Natural killer cell (primary cell): ENCODE measurements at places on chromosomes 12 and 14. TPM values are rescaled to one million over a fixed set of nuclear protein-coding genes. Genes with fewer than 3 reads are reported as not detected.

The VAMP1 gene
- 84.3 TPM for total RNA-seq

The DIO3 gene
- not detected for total RNA-seq

The SYNDIG1L gene
- total RNA-seq = not detected

The ABCC9 gene
- total RNA-seq = 0.05 TPM

The BATF gene
- 12.6 TPM for total RNA-seq

The NYNRIN gene
- total RNA-seq = 0.23 TPM

The USP44 gene
- total RNA-seq = 1.8 TPM

DNA sequence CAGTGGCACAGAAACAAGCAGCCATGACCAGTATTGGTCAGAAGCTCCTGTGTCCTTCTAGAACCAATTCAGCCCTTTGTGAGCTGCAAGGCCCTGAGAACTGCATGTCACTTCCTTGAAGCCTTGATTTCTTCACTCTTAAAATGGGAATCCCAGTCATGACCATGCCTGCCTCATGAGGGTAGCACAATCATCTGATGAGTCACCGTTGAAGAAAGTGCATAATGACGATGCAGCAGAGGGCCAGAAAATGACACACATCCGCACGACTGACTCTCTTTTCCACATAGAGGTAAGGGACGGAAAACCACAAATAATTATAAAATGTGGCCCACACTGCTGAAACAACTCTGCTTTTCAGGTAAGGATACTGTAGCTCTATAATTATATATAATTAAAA is 777.4 kb downstream of the BCL11B start:
- no peak for DNase-seq

DNA sequence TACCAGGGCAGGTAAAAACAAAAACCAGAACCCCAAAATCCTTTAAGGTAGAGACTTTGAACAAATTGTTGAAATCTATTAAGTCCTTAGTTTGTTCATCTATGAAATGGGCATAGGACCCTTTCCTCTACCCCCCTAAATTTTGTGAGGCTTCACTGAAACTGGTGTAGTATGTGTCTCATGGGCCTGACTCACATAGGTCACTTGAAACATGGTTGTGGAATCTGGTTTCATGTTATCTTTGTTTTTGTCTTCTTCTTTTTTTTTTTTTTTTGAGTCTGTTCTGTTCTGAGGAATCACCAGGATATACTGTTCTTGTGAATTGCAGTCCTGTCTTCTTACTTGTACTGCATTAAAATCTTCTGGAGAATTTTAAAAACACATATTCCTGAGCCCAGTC is 202.2 kb downstream of the KTN1 start:
- DNase-seq = no peak

- DNase-seq = no peak
These were observed 12.7 kb downstream of the SPTLC2 start for GRCh38 chr14:77603654-77604255.

DNA sequence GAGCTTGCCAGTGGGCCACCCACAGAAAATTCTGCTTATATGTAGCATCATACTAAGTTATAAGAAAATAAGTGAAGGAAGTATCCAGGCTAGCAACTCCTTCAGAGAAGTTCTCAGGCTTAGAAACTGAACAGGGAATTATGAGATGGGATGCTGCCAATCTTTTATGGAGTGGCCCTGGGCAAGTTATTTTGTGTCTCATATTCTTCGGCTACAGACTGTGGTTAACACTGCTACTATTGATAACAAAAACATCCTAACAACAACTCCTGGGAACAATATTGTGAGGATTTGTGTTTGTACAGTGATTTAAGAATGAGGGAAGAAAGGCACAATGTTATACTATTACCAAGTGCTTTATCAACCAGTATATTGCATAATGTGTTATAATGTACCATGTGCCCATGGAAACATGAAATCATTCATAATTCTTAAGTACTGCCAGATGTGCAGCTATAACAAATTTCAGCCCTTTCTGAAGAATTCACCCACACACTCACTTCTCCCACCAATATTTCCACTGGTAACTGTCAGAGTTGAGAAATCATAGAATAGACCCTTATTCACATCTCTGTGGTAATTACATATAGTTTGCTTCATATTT is 113.3 kb upstream of the SOX5 start:
- no peak for DNase-seq

DNA sequence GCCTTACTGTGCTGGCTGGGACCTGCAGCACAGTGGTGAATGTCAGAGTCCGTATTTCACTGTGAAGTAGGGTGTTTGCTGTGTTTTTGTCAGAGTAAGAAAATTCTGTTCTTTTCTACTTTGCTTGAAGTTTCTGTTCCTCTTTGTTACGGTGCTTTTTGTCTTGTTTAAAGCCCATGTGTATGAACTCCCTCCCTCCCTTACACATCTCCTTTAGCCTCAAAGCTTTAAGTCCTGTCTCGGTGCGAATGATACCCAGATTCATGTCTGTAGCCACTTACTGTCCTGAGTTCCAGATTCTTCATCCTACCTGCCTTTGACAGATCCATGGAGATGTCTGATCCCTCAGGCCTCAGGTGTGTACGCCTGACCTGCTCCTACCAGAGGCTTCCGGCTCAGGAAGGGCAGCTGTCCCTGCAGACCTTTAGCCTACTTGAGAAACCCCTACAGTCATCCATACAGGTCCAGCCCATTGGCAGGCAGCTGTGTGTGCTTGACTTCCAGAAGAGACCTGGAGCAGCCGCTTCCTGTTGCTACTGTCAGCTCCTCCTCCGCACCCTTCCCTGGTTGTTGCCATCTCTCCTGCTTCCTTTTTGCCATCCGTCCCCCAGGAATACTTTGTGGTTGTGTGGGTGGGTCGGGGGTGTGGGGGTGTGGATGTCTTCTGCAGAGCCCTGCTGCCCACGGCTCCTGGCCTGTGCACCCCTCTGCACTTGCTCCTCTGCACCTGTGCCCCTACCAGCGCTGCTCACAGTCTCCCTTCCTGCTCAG is 72.9 kb downstream of the DDX51 start:
- no peak for DNase-seq

DNA sequence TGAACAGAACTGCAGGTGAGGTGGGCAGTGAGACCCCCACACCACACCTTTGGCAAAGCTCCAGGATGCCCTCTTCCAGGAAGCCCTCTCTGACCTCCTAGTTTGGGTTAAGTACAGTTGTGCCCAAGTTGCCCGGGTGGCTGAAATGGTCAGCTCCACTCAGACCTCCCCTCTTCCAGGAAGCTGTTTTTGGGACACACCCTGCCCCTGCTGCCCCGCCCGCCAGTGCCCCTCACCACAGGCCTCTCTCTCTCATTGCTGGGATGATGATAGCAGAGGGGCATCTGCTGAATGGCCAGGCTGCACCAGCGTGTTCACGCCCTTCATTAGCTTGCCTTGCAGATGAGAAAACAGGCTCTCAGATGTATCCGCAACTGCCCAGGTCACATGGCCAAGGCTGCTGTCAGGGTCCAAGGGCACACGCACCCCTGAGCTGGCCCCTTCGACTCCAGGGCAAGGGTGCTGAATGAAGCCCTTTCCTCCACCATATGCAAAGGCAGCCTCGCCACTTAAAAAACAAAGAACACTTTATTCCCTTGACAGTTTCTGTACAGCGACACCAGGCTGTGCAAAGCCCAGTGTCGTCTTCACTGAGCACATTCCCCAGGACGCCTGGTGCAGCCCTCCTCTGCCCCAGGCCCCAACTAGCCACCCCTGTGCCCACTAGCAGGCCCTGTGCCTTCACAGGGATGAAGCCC is 15.5 kb downstream of the SLC25A29 start:
- no peak for DNase-seq

DNA sequence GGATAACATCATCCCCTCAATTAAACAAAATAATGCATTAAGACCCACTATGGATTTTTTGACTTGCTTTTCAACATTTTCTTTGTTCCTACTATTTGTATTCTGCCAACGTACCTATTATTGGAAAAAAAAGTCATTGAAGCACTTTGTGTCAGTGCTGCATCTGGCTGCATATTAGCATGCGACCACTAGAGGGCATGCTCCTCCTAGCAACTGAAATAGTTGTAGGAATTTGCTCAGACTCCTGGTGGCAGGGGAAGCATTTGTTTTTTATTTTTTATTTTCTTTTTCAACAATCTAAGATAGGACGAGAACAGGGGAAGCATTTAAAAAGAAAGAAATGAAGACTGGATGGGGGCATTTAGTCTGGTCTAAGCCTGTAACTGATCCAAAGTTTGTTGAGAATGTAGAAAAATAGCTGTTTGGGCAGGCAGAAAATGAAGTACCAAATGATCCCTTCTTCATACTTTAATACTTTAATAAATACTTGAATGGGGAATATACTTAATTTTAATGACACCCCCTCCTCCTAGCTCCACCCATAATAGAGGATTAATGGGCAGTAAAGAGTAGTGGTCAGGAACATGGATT is 14.5 kb upstream of the CLEC4A start:
- DNase-seq = peak; percentile 88

DNA sequence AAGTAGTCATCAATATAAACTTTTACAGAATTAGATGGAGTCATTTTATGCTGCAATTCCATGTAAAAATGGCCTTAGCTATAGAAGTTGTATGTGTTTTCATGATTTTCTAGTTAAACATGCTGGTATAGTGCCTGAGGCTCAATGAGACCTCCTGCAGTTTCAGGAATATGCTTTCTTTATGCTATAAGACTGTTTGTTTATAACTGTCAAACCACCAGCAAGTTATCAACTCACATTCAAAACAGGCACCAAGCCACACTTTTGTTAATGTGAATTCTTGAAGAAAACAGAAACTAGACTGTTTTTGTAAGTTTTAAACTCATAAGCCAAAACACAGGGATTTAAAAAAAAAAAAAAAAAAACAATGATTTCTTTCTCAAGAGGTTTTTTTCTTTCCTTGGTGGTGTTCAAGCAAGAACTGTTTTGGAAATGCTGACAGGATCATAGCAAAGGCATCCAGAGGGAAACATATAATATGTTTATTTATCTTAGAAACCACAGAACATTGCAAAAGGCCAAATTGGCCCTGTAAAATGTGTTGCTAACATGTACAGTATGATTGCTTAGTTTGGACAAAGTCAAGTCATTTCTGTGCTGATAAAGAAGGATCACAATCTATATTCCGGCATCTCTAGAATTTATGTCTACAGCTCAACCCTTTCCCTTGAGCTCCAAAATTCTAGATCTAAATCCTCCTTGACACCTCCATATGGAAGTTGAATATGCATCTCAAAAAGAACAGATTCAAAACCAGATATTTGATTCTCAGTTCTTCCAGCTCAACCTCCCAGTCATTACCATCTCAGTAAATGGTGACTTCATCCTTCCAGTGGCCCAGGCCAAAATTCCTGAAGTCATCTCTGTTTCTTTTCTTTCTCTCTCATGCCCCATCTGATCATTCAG is 29.0 kb upstream of the LUM start:
- no peak for DNase-seq

- DNase-seq = no peak
These were observed 977.5 kb upstream of the LRFN5 start for GRCh38 chr14:40629144-40629543.

DNA sequence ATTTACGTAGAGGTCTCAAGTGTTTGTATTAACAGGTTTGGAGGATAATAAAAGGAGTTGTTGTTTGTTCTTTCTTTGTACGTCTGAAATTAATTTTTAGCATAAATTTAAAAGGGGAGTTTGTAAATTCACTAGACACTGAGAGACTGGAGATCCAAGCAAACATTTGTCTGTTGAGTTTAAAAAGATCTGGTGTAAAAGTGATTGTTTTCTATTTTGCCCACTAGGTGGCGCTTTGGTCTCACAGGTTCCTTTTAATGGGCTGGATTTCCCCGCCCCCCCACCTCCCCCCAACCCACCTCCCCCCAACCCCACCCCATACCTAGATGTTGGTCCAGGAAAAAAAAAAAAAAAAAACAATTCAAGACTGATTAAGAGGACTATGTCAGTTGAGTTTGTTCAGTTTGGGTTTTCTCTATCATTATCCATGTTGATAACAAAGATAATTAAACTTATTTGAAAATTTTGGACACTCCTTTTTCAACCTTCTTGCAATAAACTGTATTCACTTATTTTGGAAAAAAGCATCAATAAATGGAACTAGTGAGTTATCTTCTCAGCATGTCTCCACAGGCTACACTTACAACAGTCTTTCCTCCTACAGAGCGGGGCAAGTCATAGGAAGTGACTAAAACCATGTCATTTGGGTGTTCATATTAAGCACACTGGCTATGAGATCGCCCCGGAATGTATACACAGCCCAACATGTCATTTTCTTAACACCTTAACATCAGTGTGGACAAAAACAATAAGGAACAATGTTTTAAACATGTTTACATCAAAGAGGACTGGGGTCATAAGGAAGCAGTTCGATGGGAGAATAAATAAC is 841.1 kb downstream of the NRXN3 start:
- DNase-seq = peak; percentile 27

DNA sequence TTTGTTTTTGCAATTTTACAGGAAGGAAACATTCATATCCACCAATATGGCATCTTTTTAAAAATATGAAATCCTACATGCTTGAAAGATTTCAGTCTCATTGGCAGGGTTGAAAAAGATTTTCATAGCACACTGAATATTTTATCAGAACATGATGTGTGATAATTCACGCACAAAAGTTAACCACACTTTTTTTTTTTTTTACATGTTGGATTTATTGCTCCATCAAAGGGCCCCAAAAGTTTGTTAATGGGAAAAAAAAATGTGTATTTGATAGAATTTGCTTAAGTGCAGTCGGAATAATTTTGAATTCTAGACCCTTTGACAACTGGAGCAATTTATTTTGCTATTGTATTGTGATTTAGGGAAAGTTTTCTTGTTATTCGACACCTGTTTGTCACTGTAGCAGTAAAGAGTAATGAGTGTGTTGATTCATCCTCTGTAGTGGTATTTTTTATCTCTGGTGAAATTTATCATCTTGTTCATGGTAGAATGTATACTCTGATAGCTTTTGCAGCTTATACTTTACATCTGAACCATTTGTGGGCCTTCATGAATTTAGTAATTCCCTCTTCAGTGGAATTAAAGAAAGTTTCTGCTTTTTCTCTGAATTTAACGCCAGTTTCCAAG is 1.1 kb downstream of the EML1 start:
- DNase-seq = no peak

GRCh38 chr14:103382376-103382775 is 2.8 kb upstream of the MARK3 start:
- no peak for DNase-seq

GRCh38 chr12:46265734-46266133 is 3.1 kb downstream of the SLC38A1 start:
- no peak for DNase-seq

DNA sequence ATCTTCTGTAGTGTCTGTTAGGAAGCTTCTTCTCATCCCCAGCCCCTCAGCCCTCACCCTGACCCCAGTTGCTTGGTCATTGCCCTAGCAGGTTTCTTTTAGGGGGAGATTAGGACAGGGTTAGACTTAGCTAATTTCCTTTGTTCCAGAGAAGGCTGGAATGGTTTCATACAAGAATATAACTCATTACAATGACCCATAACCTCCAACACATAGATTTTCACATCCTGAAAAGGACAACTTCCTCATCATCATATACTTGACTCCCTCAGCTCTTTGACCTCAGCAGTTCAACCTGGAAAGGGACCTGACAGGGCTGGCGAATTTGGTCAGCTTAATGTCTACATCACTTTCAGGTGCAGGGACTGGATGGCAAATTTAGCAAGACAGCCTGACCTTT is 8.0 kb upstream of the BHLHE41 start:
- DNase-seq = no peak
